ENCODE measurements at places on chromosomes 5 and 9. TPM values are rescaled to one million over a fixed set of nuclear protein-coding genes. Genes with fewer than 3 reads are reported as not detected.

Gene PCDHA10
- total RNA-seq = under 0.01 TPM

Gene ENTPD2
- total RNA-seq = 0.79 TPM

Gene LPCAT1
- 25.3 TPM for total RNA-seq

Gene PTPN3
- total RNA-seq = 14.2 TPM
